ENCODE measurements at places on chromosomes 2 and 18.

- DNase-seq = no peak
These were observed 22.4 kb downstream of the ITSN2 start for GRCh38 chr2:24337890-24338289.

GRCh38 chr2:317501-318424 lies 29.9 kb upstream of the ALKAL2 start:
- DNase-seq = no peak

- DNase-seq = no peak
These were observed 62.1 kb downstream of the SETBP1 start for GRCh38 chr18:44742718-44743311.

DNA sequence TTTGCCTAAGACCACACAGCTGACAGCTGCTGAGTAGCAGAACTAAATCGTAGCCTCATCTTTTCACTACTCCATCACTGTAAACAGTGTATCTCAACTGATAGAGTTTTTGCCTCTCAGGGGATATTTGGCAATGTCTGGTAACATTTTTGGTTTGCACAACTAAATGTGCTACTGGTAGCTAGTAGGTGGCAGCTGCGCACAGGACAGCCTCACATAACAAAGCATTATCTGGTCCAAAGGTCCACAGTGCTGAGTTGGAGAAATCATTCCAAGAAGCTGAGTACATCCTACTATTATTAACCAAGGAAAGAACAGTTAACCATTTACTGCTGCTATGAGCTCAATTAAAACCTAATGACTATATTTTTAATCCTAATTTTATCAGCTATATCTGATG lies 6.1 kb upstream of the CCDC102B start:
- DNase-seq = no peak

- DNase-seq = peak; percentile 53
These were observed 167.9 kb upstream of the NXPH2 start for GRCh38 chr2:138948070-138948539.

GRCh38 chr2:51120754-51121280 lies 88.9 kb upstream of the NRXN1 start:
- DNase-seq = no peak

- DNase-seq = no peak
These were observed 2.2 kb downstream of the CFAP221 start for GRCh38 chr2:119546447-119546767.

- DNase-seq = no peak
These were observed 594.3 kb upstream of the NETO1 start for GRCh38 chr18:73462092-73462491.

- DNase-seq = no peak
These were observed 55.9 kb downstream of the LDAH start for GRCh38 chr2:20766798-20767644.

- DNase-seq = no peak
These were observed 160.2 kb downstream of the FBXO15 start for GRCh38 chr18:73987247-73987980.

DNA sequence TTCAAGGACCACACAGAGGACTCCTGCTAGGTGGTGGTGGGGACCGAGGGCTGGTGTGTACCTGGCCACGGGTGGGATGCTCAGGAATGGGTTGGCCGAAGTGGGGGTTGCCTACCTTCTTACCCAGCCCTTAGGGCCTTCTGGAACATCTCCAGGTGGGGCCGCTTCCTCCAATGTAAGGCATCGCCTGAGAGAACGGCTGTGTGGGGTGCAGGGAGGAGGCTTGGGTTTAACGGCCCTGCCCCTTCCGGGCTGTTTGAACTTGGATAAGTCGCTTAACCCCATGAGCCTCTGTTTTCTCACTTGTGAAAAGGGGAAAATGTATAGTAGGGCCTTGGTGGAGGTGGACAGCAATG lies 35.0 kb downstream of the EMILIN2 start:
- DNase-seq = no peak

- no peak for DNase-seq
These were observed 70.2 kb upstream of the MGAT5 start for GRCh38 chr2:134183679-134184078.

DNA sequence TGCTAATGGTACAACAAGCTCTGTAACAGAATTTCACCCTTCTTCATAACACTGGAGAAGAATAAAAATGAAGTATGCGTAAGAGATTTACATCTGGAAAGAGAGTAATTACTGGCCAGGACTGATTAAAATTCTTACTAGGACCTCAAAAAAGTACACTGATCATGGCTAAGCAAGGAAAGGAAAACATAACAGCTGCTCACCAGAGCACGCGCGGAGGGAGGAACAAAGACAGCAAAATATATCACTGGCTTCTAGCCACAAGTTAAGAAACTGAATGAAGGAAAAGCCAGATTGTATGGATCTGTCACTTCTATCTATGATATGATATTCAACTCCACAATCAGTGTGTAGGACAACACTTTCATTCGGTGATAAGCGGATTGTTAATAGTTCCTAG lies 15.6 kb upstream of the CYTIP start:
- no peak for DNase-seq

DNA sequence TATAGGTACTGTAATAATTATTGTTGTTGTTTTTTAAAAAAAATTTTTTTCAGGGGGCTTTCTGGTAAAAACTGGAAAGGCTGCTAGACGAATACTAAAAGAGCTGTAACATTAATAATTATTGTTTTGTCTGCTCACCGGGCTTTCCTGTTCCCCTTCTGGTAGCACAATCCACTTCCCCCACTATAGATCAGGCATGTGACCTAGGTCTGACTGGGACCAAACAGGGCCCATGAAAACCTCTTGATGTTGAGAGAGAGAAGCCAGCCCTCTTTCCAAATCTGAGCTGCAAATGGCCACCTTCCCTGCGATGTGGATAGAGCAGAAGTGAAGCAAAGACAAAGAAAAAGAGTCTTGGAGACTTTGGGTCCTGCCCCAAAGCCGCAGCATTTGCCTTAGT lies 23.4 kb downstream of the SH2D6 start:
- DNase-seq = no peak

GRCh38 chr2:233244818-233245217 lies 6.7 kb upstream of the ATG16L1 start:
- no peak for DNase-seq

GRCh38 chr18:25825056-25825455 lies 265.4 kb downstream of the SS18 start:
- no peak for DNase-seq

DNA sequence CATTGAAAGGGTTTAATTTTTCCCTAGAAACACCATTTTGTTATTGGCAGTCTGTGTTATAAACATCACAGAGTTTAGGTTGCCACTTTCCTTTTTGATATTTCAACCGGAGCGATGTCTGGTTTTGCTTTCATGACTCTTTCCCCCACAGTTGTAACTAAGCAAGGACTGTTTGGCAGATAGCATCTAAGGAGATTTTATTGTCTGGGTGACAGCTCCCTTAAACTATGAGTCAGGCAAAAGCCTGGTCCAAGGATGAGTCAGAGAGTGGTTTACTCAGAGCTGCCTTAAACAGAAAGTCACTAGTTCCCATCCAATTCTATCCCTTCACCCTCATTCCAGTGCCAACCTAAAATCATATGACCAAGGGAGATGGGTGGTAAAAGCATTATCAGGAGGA lies 341.6 kb upstream of the VWC2L start:
- peak; percentile 68 for DNase-seq

- no peak for DNase-seq
These were observed 123.5 kb downstream of the ATAD2B start for GRCh38 chr2:23803264-23803964.

DNA sequence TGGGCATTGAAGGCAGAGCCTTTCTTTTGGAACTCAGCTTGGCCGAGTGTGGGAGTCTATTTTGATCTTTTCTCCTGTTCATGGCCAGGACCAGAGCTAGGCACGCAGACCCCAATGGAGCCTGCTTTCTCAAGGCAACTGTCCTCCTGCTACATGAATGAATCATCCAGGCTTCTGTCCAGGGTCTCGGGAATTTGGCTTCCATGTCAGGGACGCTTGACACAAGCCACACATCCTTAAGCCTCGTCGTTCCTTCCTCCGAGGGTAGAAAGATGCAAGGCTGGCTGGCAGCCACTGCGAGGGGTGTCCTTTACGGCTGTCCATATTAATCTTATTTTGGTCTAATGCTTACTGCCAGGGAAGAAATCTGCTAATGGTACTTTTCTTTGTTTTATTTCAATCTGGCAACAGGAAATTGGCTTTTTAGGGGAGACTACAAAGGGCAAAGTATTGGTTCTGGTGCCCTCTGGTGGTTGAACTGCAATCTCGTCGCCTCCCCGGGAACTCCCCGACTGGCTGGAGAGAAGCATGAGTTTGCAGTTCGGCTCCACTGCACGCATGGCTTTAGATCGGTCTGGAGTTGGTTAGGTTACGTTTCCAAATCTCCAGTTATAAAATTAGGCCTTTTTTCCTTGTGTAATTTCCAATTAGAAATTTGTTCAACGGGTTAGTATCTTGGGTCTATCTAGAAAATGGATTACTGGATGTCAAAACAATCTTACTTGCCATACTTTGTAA lies 135.2 kb downstream of the ALPK2 start:
- DNase-seq = peak; percentile 73

DNA sequence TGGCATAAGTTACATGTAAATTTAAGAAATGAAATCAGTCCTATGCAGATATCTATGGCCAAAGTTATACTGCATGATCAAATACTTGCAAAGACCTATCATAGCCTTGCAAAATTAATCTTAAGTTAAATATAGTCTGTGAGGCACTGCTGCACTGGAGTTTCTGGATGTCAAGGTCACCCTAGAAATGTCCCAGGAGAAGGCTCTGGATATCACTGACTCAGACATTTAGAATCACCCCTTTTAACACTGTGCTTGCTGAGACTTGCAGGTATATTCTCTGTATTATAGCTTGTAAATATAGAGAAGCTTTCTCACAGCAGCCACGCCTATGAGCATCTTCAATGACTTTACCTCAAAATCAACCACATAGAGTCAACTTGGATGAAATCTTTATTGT lies 51.5 kb downstream of the ETAA1 start:
- DNase-seq = no peak

DNA sequence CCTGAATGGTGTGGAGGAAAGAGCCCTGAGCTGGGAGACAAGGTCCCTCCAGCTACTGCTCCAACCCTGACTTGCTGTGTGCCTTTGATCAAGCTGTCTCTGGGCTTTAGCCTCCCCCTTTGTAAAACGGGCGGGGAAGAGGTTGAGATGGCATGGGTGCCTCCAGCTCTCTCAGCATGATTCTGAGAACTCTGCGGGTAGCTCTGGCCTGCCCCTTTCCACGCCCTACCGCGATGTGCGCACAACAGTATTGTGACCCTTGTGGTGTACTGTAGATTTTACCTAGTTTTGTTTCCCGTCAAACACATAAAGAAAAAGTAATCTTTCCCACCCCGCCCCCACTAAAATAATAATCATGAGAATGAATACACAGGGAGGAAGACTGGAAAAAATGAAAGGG lies 5.3 kb downstream of the CD8A start:
- DNase-seq = no peak

DNA sequence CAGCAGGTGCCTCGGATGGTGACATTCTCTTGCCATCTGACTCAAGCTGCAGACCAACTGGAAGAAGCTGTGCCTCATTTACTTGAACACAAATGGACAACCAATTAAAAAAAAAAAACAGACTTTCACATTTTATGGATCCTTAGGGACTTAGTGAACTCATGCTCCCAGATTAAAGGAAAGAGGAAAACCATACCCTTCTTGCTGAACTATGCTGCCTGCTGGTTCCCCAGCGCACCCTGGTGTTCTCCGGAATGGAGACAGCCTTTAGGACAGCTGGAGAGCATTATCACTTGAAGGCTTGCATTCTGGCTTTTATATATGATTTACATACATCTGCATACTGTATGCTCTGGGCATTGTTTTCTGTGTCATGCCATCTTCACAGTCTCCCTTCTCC lies 370.7 kb downstream of the SLC4A3 start:
- DNase-seq = no peak

- DNase-seq = no peak
These were observed 49.8 kb upstream of the NAB1 start for GRCh38 chr2:190599073-190599472.

- DNase-seq = no peak
These were observed 165.5 kb upstream of the SALL3 start for GRCh38 chr18:78813936-78814710.

DNA sequence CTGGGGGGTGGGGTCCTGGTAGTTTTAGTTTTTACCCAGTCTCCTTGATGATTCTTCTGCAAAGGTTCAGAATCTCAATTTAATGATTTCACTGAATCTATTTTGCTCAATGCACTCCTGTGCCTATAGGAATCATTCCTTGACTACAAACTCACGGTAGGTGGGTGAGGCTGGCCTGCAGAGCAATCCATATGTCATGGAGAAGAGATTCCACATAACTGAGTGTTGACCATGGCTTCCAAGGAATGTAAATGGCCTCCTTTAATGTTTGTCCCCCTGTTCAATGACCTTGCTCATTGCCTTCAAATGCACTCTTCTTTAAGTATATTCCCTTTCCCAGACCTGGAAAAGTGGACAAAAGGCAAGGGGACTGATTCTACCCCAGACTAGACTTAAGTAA lies 12.5 kb downstream of the FAP start:
- DNase-seq = no peak

DNA sequence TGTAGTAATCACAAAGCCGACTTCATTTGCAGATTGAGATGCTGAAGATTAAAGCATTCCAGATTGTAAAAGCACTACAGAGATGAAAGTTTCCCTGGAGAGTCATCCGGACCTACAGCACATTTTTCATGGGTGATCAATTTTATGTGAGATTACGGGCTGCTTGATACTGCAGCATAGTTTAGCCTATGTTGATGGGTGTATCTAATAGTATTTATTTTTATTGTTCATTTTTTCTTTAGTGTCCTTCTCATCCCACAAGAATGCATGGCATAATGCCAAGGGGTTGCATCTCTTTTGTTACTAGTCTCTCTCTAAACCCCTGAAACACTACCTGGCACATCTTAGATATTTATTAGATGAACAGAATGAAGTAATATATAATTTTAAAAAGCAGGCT lies 240.4 kb downstream of the MBD2 start:
- DNase-seq = no peak

DNA sequence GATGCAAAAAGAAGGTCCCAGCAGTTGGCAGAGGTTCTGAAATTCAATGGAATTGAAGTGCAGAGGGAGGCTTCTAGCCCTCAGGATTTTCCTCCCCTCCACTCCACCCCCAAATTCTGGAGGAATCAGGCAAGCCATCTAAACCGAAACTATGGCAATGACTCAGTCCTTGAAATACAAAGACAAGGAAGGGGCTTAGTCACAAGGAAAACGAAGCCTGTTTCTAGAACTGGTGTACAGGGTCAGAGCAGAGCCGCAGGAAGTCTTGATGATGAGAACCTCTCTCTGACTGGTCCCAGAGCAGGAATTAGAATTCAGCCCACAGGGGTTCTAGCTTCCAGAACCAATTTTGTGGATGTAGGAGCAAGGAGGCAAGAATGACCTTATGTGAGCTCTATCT lies 111.7 kb upstream of the SCN1A start:
- DNase-seq = no peak

GRCh38 chr2:37612382-37612781 lies 59.1 kb downstream of the CDC42EP3 start:
- DNase-seq = no peak

GRCh38 chr2:117674172-117674571 lies 140.3 kb upstream of the DDX18 start:
- no peak for DNase-seq

GRCh38 chr18:6950641-6951040 lies 167.0 kb downstream of the LAMA1 start:
- DNase-seq = no peak

GRCh38 chr2:176768185-176768584 lies 444.4 kb upstream of the HNRNPA3 start:
- DNase-seq = no peak

Data from NCI-H460 (cell line).